ENCODE measurements at places on chromosomes 4 and X.

- no peak for DNase-seq
Measured at GRCh38 chr4:121799208-121799823, 1.8 kb upstream of the EXOSC9 start.

DNA sequence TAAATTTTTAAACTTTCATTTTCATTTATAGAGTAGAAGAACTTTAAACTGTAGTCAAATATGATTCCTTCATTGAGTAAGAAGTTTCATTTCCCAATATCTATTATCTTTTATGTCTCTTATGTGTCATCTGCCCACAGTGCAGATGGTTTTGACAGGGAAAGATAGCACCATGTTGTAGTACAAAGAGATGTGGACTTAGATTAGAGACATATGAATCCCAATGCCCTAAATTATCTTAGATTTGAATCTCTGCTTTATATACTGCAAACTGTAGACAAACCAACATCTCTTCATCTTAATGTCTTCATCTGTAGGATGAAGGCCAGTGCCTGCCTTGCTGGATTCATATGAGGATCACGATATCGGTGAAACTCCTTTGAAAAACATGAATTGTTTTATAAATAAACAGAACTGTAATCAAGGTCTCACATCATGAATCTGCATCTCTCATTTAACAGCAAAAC is 217.5 kb downstream of the BANK1 start:
- DNase-seq: no peak

DNA sequence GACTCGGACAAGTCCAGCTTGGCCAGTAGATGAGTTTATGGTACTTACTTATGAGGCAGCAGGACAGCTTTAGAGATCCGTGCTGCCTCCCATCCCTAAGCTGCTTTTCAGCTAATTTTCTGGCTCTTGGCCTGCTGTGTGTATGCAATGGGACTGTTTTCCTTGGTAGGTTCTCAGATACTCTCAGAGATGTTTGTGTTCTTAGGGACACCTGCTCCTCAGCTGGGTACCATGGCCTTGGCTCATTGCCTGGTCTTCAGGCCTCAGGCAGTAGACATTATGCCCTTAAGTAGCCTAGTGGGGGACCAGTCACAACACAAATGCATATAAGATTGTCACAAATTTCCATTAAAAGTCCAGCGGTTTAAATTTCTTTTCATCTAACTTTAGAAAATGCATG is 688.0 kb downstream of the PCDH7 start:
- no peak for DNase-seq

DNA sequence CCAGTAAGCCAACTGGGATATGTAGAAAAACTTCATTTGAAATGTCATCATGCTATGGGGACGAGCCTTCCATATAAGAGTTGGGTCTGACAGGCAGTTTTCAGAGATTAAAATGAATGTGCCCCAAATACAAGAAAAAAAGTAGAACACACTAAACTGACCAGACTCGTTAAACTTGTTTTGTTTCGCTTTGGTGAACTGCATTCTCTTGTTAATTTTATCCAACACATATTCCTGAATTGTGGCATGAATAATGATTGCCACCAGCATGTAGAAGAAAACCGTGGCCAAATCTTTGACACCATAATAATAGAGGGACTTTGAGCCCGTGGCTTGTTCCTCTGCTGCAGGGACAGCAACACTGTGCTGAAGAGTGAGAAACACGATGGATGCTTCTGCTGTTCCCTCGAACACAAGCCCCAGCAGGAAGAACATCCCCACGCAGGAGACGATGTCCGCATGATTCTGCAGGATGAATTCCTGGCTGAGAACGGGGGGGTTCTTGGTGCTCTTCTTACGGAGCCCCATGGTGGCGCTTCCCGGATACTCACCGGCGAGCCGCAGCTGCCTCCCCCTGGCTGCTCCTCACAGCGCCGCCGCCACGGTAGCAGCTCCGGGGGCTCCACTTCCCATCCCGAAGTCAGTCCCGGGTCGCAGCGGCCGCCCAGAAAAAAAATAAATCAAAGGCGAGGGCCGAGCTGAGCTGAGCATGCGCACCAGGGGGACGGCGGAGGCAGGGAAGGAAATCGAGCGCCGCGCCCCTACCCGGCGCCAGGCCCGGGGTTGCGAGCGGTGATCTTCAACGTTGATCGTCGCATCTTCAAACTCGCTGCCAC is at the start of gene TRAM1L1:
Gene TRAM1L1 (minus strand): TSS at position 711 of the 836 bp plus-strand sequence. CDS start 183 bp downstream, at position 528.
- peak; percentile 85 for DNase-seq

DNA sequence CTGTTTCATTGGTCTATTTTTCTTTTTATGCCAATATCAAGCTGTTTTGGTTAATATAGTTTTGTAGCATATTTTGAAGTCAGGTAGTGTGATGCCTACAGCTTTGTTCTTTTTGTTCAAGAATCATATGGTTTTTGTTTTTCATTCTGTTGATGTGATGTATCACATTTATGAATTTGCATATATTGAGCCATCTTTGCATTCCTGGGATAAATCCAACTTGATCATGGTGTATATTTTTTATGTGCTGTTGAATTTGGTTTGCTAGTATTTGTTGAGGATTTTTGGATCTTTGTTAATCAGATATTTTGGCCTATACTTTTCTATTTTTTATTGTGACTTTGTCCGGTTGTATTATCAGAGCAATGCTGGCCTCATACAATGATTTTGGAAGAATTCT is 74.8 kb downstream of the GPAT3 start:
- no peak for DNase-seq

- DNase-seq: peak; percentile 13
Measured at GRCh38 chr4:89708903-89709421, 128.0 kb downstream of the SNCA start.

GRCh38 chr4:110224812-110225211 is 26.4 kb upstream of the ELOVL6 start:
- DNase-seq: no peak

DNA sequence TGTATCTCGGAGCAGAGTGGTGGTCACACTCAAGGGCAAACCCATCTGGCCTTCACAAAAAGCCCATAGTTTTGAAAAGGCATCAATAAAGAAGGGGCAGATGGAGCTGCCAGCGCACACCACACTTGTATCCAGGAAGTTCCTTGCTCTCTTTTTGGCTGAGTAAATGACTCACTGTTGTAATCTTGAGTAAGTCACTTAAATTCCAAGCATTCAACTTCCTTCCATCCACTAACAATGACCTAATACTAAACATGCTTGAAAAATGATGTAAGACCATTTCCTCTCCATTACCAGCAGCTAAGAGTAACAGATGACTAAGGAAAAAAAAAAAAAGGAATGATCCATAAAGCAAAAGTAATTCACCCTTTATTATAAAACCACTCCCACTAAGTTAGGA is 32.4 kb upstream of the MYOZ2 start:
- peak; percentile 98 for DNase-seq

GRCh38 chr4:123826896-123827295 is 430.3 kb downstream of the SPRY1 start:
- DNase-seq: peak; percentile 74

GRCh38 chrX:46820391-46821100 is 16.3 kb upstream of the RP2 start:
- DNase-seq: no peak

DNA sequence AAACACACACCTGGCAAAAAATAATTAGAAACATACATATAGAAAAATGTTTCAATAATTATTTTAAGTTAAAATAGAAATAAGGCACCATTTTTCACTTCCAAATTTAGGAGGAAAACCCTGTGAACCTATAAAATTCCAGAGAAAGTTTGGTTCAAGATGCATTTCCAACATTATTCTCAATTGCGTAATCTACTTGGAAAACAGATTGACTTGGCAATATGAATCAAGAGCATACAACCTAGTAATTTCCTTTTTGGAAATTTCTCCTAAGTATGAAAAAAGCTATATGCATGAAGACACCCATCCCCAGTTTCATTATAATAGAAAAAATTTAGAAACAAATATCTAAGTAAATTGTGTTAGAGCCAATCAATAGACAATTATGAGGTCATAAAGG is 242.9 kb downstream of the IQCM start:
- DNase-seq: no peak

GRCh38 chr4:133146574-133147241 is 2.4 kb upstream of the PCDH10 start:
- DNase-seq: peak; percentile 57

DNA sequence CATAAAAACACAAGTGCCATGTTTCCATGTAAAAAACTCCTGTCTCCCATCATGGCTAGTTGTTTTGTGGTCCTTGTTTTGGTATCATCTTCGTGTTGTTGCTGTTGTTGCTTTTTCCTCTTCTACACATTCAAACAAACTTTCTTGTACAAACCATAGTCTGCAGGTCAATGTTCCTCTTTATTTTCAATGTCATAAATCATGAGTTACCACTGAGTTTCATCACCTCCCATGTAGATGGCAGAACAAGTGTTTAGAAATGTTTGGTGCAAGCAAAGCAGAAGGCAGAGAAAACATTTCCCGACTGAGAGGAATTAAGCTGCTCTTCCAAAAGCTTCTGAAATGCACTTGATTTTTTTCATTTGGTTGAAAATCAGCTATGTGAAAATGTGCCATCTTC is 166.0 kb downstream of the ANTXR2 start:
- DNase-seq: no peak

- DNase-seq: no peak
Measured at GRCh38 chr4:146273204-146273901, 59.0 kb downstream of the REELD1 start.

DNA sequence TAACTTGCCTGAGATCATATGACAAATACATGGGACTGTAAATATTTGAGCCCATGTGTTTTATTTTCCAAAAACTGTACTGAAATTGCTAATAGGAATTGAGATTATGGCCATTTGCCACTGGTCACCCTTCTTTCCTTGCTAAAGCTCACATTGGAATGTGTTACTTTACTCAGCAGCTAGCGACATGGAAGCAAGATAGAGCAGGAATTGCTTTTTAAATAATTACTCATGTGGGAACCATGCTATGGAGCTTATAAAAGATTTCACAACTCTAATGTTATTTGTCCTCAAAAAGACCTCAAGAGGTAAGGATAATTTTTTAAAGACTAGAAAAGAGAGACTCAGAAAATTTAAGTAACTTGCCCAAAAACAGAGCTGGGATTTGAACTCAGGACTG is 48.8 kb upstream of the AFAP1 start:
- DNase-seq: peak; percentile 82

GRCh38 chrX:155086202-155086840 is 15.0 kb downstream of the BRCC3 start:
- DNase-seq: peak; percentile 35

GRCh38 chr4:170675568-170676262 is 586.0 kb upstream of the AADAT start:
- DNase-seq: peak; percentile 29

- DNase-seq: peak; percentile 39
Measured at GRCh38 chr4:34850421-34850820, 1393.9 kb downstream of the ARAP2 start.

DNA sequence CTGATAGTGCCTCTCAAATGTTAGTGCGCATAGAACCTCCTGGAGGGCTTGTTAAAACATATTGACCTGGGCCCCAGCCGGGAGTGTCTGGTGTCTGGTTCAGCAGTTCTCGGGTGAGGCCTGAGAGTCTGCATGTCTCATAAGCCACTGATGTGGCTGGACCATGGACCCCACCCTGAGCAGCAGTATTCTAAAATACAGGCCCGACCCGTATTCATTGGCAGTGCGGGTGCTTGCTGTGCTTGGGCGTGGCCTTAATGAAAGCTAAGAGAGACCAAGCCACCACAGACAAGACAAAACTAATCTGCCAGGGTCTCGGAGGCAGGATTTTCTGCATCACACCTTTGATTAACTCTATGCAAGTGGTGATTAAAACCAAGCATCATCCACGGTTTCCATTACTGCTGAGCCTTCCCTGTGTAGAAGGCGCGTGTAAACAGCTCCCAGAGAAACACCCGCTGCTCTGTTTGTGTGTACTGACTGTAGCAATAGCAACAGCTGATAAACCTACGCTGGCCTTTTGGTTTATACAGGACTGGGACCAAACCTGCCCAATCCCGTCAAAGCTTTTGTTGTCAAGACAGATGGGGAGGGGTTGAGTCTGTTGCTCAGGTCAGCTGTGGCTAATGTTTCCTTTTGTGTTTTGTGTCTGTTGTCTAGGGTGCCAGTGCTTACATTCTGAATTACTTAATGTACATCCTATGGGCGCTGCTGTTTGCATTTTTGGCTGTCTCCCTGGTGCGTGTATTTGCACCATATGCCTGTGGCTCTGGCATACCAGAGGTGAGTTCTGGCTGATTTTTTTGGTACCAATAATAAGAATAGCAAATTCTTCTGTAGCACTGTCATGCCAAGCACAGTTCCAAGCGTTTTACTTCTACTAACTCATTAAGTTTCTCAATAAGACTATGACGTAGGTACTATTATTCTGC is 40.8 kb downstream of the CLCN4 start:
- DNase-seq: no peak

- DNase-seq: peak; percentile 35
Measured at GRCh38 chr4:26048950-26049349, 134.9 kb downstream of the SMIM20 start.

DNA sequence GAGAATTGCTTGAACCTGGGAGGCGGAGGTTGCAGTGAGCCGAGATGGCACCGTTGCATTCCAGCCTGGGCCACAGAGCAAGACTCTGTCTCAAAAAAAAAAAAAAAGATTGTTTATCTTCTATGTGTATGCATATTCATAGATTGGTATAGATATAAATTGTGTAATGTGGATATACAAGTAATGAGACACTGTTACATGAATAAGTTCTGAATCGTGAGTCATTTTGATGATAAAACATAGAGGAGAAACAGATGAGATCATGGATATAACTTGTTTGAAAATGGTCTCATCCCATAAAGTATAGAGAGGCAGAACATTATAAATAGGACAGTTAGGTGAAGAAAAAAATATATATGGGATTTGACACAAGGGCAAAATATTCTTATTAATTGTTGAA is 628.0 kb downstream of the IL1RAPL1 start:
- no peak for DNase-seq

DNA sequence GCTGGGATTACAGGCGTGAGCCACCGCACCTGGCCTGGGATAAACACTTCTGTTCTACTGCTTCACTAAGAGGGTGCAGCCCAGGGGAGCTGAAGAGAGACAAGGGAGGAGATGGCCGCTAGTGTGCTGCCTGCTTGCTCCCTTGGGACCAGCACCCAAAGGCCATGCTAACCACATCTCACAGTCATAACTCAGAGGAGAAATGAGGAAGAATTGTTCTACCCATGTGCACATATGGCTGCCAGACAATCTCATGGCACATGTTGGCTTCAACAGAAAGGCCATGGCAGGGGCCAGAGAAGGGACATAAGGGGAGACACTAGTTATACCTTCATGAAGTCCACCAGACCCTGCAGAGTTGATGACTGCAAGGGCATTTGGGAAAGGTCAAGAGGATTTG is 22.4 kb downstream of the CLDN22 start:
- DNase-seq: no peak

GRCh38 chr4:9800848-9801247 is 19.4 kb downstream of the DRD5 start:
- peak; percentile 1 for DNase-seq

DNA sequence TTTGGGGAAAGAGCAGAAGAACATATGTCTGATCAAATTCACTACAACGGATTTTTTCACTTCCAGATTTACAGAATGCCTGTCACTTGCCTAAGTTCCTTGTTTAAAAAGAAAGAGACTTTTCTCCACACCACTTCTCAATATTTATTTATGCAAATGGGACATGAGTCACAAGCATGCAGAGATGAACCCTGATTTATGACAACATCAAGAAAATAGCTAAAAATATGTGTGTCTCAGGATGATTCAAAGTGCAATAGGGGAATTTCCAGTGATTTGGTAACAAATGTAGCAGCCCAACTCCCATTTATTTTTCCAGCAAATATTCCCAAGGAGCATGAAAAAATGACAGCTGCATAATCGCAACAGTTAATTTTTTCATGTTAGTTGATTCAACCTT is 180.4 kb upstream of the FAT1 start:
- peak; percentile 93 for DNase-seq

Data from fibroblast of skin of scalp (primary cell).